Activated naive CD4-positive, alpha-beta T cell treated with anti-CD3 and anti-CD28 coated beads, Interleukin-2, amount 50 U/mL, for 72 hours (primary cell): ENCODE measurements at places on chromosomes 6 and 20.

DNA sequence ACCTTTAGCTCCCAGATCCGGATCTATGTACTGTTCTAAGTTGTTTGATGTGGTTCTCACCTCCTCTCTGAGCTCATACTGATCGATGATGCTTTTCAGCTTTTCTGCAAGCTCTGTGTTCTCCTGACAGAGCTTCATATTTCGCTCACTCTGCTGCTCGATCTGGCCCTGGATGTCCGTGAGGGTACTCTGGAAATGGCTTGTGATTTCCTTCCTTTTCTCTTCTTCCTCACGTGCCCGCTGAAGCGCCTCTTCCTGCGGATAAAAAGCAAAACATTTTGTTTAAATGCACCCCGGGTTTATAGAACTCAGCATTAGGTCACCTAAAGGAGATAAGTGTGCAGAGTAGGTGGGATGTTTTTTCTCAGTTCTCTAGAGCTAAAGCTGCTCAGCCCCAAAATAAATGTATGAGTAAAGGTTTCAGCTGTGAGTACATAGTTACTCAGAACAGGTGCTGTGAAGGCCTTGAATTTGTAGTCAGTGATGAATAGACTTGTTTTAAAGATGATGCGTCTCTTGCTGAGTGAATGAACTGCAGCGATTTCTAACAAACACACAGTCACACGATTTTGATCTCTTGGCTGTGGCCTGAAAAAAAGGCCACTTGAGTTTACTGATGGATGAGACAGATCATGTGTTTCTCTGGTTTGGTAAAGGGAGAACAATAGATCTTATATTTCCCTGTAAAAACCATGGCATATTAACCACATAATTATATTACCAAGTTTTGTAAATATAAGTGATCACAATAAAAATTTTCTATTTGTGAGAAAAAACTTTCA is 29.1 kb downstream of the TXLNB start:
- DNase-seq = peak; percentile 32

DNA sequence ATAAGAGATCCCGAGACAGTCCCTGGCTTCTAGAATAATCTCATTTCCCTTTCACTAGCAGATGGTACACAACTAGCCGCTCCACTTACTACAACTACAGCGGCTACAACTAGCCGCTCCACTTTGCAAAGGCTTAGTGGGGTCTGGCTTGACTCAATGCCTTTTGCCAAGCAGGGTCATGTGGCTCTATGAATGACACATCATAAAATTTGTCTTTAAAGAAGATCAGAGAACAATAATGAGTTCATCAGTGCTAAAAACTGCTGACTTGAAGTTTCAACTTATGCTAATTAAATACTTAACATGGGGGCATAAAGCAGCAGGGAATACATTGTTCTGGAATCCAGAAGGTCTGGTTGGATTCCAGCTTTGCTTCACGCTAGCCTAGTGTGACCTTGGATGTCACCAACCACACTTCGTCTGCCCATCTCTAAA is 2.0 kb upstream of the MICAL1 start:
- DNase-seq = no peak

DNA sequence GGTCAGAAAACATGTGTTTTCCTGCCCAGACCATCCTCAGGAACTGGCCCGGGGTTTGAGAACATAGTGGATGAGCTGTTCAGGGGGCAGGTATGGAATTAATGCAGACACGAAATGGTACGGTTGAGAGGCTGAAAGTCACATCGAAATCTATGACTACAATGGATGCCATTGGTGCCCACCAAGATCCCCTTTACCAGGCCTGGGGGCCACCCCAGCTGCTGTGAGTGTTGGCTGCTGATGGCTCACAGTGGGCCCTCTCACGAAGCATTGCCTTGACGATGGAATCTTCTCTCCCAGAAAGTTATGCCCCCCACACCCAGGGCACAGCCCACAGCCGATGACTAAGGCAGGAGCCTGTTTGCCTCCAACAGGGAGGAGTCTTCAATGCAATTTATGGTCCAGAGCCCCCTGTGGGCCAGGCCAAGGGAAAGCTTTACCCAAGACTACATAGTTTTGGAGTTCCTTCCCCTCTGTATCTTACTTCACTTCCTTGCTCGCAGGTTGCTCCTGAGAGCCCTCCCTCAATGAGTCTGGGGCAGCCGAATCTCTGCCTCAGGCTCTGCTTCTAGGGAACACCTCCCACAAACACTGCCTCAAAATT is 92.6 kb downstream of the BFSP1 start:
- no peak for DNase-seq

DNA sequence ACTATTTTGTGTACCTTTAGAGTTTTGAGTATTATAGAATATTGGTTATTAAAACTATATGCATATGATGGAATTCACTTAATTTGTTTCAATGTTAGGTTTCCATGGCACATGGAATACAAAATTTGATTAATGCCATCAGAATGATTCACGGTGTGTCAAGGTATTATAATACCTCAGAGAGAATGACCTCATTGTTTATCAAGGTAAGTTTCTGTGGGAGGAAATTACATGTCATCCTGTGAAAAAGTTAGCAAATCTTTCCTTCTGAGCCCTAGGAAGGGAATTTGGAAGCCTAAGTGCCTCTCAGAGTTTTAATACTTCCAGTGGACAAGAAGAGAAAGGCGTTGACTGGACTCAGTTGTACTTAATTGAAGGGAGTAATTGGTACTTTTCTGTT is 40.8 kb downstream of the DNAH8 start:
- no peak for DNase-seq

DNA sequence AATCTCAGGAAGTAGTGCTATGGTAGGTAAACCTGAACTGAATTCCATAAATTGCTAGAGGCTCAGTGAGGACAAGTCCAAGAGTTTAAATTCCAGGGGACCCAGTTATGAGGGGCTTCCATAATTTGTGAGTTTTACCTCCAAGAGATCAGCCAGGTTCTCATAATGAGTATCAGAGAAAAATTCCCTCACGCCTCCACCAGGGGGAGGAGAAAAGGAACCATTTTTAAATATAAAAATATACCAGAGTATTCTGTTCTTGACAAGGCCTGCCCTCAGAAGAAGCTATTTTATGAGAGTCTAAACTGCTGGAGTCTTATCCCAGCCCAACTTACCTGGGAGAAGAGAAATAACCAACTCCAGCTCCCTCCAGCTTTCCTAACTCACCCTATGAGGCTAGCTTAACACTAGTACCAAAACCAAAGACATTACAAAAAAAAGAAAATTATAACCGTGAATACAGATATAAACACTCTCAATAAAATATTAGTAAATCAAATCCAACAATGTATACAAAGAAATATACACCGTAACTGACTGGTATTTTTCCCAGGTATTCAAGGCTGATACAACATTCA is 158.7 kb downstream of the TFAP2A start:
- DNase-seq = no peak

DNA sequence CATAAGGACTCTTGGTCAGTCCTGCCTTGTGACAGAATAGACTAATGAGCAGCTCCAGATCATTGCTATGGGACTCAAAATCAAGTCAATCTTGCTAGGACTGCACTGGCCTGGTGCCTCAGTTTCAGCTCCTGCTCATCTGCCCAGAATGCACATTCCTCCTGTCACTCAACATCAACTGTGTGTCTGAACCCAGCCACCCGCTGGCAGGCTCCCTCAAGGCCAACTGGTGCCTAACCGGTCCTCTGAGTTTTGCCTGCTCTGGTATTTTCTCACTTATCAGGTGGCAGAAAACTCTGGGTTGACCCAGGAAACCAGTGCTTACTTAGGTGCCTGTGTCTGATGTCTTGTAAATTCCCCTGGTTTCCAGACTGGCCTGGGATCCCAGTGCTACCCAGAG is 297.7 kb downstream of the DHX35 start:
- no peak for DNase-seq

DNA sequence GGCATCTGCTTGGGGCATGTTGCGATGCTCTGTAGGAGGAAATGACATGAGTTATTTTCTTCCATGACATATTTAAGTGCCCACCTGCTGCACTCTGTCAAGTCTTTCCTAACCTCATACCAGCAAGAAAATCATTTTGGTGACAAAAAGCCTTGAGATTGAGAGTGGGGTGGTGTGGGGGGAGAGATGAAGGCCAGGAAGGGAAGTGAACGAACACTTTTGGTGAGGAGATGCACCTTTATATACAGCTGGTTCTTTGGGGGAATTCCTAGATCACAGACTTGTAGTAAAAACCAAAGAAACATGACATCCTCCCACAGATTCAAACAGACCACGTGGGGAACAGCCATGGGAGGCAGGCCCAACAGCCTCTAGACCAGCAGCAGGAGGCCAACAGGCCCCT is 26.1 kb downstream of the NCOA5 start:
- no peak for DNase-seq

DNA sequence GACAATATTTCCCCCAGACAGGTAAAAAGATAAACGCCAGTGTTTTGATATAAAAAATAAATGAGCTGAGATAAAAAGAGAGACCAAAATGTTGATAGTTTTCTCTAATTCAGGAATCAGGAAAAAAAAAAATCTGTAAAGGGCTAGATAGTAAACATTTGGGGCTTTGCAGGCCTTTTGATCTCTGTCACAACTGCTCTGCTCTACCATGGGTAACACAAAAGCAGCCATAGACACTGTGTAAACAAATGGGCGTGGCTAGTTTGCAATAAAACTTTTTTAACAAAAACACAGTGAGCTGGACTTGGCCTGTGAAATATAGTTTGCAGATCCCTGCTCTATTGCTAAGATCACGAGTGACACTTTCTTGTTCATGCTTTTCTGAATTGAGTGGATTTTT is 219.1 kb upstream of the STXBP5 start:
- no peak for DNase-seq

DNA sequence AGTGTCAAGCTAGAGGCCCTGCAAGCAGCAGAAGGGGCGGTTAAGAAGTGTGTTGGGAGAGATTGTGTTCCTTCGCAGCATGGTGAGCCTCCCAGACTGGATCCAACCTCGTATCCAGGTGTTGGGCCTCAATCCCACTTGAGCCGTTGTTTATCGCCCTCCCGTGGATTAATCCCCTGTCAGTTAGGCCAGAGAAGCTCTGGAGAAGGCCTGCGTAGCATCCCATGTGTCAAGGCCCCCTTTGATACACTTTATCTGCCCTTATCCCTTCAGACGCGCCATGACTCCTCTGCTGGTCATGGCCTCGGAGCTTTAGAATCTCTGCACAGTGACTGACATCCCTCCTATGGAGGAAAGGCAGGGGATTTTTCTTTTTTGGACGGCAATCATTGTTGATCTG is 181.0 kb downstream of the ZFP64 start:
- DNase-seq = no peak

DNA sequence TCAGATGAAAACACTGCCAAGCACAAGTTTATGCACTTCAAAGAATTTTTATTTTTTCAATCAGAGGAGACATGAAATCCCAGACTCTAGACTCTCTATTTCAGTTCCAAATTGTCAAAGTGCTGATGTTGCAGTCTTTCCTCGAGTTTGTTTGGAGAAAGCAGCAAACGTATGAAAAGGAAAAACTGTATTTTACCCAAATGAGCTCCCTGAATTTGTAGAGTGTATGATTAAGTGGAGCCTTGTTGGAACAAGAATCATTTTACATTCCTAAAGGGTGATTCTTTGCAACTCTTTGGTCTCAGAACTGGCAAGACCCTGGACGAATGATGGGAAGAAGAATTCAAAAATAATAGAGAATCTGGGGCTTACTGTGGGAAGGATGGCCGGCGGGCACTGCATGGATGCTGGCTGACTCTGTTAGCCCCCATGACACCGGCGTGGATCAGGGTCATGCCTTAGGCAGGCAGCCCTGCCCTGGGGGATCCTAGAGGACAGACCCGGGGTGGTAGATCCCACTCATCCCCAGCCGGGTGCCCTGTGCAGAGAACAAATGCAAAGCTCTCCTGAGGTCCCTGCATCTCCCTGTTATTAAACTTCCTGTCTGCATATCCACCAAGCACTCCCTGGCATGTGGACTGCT is 207.4 kb downstream of the FNDC1 start:
- DNase-seq = no peak

- no peak for DNase-seq
Observed at GRCh38 chr20:64111841-64112641, 4.7 kb upstream of the NPBWR2 start.

DNA sequence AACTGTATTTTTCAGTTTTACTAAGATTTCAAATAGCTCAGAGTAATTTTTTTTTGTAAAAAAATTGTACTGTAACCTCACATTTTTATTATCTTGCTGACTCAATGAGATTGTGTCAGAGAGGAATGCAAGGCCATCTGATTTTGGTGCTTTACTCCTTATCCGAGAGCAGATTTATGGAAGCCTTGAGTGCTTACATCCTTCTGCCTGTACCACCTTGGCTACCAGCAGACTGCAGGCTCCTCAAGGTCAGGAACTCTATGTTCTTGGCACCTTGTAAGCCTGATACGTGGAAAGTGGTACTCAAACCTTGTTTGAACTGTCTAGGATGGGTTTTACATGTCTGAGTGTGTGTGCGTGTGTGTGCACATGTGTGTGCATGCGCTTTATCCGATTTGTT is 80.1 kb upstream of the MLIP start:
- DNase-seq = no peak

- DNase-seq = no peak
Observed at GRCh38 chr6:67888546-67888885, 746.6 kb upstream of the ADGRB3 start.

GRCh38 chr6:46689657-46690056 is 2.0 kb downstream of the TDRD6 start:
- DNase-seq = no peak

DNA sequence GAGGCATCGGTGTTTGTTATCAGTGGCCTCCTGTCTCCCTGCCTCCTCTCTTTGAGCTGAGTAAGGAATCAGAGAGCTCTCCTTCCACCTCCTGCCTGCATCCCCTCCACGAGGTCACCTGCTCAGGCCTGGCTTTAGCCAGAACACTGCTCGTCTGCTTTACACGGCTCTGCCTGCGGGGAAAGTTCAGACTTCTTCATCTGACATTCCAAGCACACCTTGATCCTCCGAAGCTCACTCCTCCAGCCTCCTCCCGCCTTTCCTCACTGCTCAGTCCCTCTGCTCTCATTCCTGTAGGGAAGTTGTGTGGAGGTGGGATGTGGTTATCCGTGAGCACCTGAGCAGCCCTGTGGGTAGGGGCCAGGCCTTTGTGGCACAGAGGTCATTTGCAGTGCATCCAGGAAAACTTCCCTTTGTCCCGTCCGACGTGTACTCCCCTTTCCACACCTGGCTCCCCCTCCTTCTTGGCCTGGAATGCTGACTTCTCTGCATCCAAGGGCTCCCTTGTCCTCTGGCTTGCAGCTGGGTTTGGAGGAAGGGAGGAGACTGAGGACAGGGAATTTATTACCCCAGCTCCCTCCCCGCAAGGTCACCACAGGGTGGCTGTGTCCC is 12.8 kb upstream of the CCDC167 start:
- DNase-seq = no peak

- no peak for DNase-seq
Observed at GRCh38 chr20:47125758-47126591, 230.5 kb downstream of the ZMYND8 start.

- no peak for DNase-seq
Observed at GRCh38 chr6:3229566-3230178, 2.2 kb upstream of the TUBB2B start.

GRCh38 chr6:100574836-100575235 is 110.1 kb upstream of the SIM1 start:
- no peak for DNase-seq

GRCh38 chr6:32056254-32056653 is 18.0 kb downstream of the CYP21A2 start:
- no peak for DNase-seq
